GM20000 (cell line): ENCODE measurements at places on chromosomes 11 and 22.

DNA sequence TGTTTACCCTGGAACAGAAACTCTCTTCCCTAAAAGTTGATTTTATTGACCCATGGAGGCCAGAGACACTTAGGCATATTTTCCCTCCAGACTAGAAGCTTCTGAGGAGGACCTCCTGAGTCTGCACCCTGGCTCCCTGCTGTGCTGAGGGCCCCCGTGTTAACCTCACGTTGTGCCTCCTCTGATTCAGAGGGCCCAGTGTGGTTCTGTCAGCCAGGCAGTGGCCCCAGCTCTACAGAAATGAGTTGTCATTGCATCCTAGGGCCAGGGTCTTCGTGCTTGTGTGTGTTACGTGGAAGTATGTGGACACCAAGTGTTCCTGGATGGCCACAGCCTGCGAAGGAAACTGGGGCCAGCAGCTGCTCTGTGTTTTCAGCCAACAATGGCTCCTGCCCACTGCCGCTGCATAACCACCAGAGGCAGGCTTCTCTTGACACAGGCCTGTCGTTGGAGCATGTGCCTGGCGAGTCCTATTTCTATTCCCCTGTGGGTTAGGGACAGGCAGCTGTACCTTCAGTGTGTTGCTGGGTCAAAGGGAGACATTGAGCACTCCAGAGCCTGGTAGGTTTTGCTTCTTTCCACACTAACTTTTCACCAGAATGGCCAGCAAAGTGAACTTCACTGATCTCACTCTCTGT is 44.5 kb downstream of the MED15 start:
- DNase-seq, result no peak

DNA sequence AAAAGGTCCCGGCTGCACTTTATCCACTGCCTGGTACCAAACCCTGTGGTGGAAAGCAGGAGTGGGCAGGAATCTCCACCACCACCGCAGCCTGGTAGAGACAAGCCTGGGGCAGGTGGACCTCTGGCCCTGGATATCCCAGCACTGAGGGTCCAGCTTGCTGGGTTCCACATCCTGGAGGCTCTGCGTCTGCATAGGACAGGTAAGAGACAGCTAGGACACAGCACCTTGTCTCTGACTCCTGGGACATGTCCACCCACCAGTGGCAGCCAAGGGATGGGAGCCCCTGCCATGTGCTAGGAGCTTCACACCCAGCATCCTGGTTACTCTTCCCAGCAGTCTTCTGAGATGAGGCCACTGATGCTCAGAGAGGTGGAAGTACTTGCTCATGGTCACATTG is 105.5 kb downstream of the MYO18B start:
- DNase-seq, result no peak

DNA sequence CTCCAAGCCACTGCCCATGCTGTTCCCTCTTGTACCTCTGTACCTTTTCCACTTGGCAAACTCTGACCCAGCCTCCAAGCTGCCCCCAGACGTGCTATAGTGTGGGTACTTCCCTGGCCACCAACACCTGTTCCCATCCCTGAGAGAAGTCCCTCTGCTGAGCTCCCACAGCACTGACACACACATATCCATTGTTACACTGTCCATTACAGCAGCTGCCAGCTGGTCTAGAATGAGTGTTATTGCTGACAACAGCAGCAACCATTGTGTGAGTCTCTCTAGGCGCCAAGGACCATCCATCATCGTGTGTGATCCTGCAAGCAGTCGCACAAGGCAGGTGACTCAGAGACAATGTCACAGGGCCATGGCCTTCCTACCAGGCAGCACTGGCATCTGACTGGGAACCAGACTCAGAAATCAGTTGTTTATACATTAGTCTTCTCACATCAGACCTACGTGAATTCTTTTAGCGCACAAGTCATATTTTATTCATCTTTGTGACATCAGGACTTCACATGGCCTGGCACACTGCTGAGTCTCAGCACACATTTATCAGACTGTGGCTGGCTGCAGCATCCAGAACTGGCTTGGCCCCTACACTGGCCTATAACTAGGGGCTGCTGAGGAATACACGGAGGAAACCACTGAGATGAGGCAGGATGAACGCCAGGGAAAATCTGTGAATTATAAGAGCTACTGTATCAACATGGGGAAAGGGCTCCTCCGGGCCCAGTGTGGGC is 56.4 kb downstream of the SGSM3 start:
- no peak for DNase-seq

DNA sequence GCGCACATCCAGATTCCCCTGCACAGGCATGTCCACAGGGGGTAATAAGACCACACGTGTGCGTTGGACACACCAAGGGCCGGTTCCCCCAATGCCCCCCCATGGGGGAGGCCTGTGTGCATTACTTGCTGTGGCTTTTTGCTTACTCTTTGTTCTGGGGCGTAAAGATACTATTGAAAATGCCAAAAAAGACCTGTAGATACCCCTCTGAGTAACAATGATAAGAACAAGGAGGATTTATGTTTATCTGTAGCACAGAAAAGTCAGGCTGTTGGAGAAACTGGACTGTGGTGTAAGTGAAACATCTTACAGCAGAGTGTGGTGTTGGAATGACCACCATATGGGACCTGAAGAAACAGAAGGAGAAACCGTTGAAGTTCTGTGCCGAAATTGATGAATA is 103.2 kb downstream of the TBC1D22A start:
- DNase-seq, result no peak

DNA sequence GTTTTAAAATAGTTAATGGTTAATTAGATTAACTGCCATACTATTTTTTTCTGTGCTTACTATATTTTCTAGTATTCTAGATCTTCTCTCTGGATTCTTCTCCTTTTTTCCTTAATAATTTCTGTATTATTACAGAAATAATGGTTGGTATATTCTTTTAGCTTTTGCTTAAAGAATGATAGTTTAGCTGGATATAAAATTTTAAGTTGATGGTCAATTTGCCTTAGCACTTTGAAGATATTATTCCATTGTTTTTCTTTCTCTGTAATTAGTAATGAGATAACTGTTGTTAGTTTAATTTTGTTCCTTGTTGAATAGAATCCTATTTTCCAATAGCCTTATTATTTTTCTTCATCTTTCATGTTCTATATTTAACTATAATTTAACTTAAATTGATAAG is 99.9 kb upstream of the NCAM1 start:
- no peak for DNase-seq

DNA sequence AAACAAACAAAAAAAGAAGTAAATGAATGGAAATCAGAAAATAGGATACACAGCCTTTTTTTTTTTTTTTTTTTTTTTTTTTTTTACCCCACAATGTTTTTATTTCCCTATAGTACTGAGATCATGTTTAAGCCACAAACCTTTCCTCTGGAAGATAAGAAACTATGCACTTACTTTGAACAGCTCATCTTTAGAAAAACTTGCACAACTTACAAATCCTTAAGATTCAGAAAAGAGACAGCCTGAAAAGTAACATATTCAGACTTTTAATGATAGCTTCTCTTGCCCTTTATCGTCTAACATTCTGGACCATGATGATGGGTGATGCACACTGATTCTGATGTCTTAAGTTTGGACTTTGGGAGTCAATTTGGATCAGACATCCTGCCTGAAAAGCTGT is 80.3 kb downstream of the TNRC6B start:
- no peak for DNase-seq

DNA sequence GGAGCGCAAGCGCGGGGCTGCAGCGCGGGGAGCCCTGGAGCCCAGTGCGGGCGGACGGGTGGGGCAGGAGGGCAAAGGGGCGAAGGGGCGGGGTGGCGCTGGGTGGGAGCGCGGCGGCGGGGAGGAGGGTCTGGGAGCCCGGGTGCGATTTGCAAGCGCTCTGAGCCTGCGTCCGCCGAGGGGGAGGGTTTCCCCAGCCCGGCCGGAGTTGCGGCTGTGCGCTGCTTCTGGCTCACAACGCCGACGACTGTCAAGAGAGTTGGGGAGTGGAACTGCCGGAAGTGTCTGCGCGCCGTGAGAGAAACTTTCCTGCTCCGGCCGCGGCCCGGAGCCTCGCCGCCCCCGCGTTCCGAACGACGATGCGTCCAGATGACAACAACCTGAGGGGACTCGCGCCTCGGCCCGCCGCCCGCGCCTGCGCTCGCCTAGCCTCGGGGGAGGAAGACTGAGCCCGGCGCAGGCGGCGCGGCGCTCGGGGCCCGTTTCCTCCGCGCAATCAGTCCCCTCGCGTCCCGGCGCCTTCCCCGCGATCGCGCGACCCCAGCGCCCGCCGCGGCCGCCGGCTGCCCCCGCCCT is at the start of gene ARHGAP42:
TSS of gene ARHGAP42 (plus strand) at position 235 of the 576 bp plus-strand sequence. CDS start 391 bp downstream, outside the sequence.
- DNase-seq, result peak; percentile 90

GRCh38 chr11:17978553-17979287 is 34.1 kb downstream of the SERGEF start:
- peak; percentile 51 for DNase-seq

GRCh38 chr11:74319139-74319816 is 7.8 kb upstream of the P4HA3 start:
- no peak for DNase-seq

- no peak for DNase-seq
Measured at GRCh38 chr11:117621226-117621625, 175.8 kb downstream of the DSCAML1 start.

- DNase-seq, result no peak
Measured at GRCh38 chr11:8239040-8239439, 24.6 kb downstream of the LMO1 start.

- DNase-seq, result no peak
Measured at GRCh38 chr11:56906683-56907148, 82.0 kb upstream of the OR5AK2 start.

- no peak for DNase-seq
Measured at GRCh38 chr11:121145826-121146225, 44.8 kb downstream of the TECTA start.

DNA sequence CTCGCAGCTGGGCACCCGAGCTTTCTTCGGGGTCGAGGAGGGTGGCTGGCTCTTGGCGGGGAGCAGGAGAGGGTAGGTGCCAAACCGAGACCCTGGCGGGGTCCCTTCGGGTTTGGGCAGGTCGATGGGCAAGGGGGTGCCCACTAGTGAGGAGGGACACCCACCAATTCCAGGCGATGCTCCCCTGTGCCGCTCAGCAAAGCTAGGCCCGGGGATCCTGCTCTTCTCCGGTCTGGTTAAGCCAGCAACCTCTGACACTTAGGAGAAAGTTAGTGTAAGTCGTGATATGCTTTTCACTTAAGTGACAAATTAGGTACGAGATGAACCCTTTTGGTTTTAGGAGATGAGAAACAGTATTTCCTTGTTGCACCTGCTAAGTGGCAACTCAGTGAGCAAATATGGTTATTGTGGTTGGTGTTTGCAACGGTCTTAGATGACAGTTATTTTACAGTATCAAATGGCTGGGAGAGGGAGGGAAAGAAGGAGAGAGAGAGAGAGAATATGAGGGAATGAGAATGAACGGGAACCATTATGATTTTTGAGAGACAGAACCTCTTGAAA is 565 bp downstream of the NUCB2 start:
- peak; percentile 42 for DNase-seq

- no peak for DNase-seq
Measured at GRCh38 chr11:73137262-73137943, 4.7 kb downstream of the FCHSD2 start.

DNA sequence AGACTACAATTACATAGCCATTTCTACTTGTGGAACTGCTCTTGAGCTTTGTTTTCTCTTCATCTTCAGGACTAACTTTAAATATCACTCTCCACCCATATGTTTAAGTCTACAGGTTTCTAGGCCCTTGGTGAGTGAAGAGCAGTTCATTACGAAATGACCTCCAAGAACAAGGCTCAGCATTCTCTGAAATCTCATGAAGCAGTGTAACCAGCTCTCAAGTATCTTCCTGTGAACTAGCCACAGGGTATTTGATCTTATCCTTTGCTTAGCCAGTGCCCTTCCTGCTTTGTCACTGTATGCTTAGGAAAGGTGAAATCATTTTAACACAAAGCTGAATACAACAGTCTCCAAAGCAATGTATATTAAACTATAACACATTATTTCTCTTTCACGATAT is 20.4 kb upstream of the LYVE1 start:
- no peak for DNase-seq

- DNase-seq, result no peak
Measured at GRCh38 chr11:3939211-3939610, 83.7 kb downstream of the STIM1 start.

DNA sequence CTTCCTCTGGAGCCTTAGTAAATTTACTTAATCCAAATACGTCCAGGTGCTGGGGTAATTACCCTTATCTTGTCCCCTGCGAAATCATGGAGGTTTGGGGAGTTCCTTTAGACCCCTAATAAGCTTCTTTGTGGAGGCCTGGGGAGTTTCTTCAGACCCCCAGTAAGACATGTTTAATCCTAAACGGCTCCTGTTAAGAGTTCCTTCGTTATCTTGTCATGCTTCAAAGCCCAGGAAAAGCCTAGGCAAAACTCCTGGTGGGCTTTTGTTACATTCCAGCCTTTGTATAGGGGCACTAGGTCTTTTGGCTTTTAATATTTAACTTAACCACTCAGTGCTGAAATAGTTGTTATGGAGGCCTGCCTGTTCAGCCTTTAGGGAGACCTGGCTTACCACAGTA is 18.1 kb upstream of the PAMR1 start:
- DNase-seq, result no peak
